Foreskin fibroblast (primary cell): ENCODE measurements at places on chromosomes 16 and 17.
A peak's percentile ranks its signal among the peaks of the same experiment; 100 is the strongest.

GRCh38 chr17:76276461-76277299 is 11.5 kb downstream of the UBALD2 start:
- peak; percentile 73 for DNase-seq

DNA sequence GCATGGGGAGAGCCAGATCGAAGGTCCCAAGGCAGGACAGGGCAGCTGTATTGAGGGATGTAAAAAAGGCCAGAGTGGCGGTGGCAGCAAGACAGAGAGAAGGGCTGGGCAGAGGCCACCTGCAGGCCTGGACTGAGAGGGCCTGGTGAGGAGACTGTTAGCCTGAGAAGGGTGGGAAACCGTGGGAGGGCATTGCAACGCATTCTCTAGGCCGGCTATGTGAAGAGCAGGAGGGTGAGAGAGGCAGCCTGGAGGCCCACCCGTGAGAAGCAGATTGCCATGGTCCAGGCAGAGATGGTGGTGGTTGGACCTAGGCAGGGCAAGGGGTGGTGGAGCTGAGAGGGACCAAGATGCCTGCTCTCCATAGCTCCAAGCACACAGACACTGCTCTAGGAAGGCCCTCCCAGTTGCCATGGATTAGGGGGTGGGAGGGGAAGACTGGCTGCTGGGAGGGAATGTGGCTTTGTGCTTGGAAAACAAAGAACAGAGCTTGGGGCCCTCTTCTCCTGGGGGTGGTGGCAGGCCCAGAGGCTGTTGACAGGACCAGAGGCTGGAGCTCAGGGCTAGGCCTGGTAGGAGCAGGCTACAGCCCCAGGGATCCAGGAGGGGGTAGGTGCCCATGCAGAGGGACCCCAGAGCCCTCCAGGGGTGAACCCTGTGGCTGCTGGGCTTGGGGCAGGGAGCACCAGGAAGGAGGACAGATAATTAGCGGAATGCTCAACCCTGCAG is 12.4 kb upstream of the TCAP start:
- peak; percentile 24 for DNase-seq

- no peak for DNase-seq
Measured at GRCh38 chr17:48237456-48237855, 129.9 kb downstream of the SNX11 start.

DNA sequence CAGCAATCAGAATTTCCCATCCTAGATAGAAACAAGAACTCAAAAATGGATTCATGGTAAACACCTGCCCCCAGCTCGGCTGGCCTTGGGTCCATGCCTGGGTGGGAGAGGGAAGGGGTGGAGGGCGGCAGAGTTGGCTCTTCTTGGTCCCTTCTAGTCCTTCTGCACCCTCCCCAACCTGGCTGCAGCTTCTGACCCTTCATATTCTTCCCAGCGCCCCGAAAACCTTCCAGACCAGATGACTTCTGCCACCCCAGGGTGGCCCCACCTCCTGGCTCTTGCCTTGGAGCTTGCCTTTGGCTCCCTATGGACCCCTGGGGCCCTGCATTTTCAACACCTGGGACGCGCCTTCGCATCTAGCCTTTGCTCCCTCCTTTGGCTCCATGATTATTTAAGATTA is 5.4 kb upstream of the GJD3 start:
- no peak for DNase-seq

DNA sequence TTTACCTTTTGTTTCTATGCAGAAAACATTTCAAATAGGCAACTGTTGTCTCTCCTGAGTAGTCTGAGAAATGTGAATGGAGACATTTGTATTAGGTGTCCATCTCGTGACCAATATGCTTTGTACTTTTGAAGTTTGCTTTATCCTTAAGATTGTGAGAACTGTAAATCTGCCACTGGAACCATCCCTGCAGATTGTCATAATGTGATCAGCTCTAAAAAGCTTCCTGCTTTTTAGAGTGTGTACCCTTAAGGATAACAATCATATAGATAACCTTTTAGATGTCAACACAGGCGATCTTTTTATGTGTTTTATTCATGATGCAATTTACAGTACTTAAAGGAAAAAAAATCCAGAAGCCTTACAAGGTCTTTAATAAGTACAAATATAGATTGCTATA is 63.5 kb downstream of the PRKCA start:
- no peak for DNase-seq

- DNase-seq, result peak; percentile 52
Measured at GRCh38 chr17:78737332-78737731, 44.7 kb downstream of the CYTH1 start.

DNA sequence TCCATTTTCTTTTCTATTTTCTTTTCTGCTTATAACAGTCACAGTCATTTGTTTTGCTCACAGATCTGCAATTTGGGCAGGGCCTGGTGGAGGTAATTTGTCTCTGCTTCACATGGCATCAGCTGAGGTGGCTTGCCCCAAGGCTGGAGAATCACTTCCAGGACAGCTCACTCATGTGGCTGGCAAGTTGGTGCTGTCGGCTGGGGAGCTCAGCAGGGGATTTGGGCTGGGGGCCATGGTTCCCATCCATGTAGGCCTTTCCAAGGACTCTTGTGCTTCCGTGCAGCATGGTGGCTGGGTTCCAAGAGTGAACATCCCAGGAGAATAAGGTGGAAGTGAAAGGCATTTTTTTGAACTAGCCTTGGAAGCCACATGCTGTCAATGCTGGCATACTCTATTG is 85.7 kb downstream of the MGAT5B start:
- no peak for DNase-seq

- peak; percentile 7 for DNase-seq
Measured at GRCh38 chr17:82884341-82884969, 44.6 kb upstream of the ZNF750 start.

DNA sequence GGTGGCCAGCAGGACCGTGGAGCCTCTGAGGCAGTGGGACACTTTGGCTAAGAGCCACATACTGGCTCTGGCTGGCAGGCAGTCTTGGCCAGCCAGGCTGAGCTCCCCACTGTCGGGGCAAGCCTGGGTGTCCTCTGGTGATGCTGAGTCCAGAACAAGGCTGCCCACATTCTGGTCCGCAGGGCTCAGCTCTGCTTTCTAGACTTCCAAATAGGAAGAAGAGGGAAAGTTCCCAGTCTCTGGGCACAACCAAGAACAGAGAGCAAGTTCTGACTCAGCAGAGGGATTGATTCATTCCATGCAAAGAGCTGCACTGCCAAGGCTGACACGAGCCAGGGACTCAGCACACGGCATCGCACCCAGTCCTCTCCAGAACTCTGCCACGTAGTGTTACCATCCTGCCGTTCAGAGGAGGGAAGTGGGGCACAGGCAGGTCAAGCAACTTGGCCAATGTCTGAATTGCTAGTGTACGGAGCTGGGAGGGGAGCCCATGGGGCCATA is 58.9 kb downstream of the NOS2 start:
- peak; percentile 14 for DNase-seq

DNA sequence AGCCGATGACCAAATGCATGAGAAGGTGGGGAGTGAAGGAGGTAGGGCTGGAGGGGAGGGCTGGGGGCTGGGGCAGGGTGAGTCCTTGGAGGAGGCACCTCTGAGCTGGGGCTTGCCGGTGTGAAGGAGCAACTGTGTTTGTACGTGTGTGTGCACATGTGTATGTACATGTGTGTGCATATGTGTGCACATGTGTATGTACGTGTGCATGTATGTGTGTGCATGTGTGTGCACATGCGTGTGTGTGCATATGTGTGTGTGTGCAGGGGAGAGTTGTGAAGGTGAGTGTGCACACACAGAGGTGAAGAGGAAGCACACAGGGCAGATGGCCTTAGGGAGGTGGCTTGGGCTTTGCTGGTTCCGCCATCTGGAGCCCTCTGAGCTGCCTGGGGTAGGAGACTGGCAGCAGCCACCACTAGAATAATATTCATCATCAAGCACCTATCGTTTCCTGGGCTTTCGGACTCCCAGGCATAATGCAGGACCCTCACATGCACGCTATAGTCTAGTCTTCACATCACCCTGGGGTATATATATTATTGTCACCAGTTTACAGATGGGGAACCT is 120.9 kb upstream of the CDC42EP4 start:
- DNase-seq, result no peak

GRCh38 chr17:72296456-72296855 is 175.6 kb downstream of the SOX9 start:
- DNase-seq, result peak; percentile 17

GRCh38 chr17:44118427-44119050 is 4.9 kb downstream of the HDAC5 start:
- no peak for DNase-seq
